Nephron progenitor cell (in vitro differentiated cells): ENCODE measurements at places on chromosomes 2 and 18.

DNA sequence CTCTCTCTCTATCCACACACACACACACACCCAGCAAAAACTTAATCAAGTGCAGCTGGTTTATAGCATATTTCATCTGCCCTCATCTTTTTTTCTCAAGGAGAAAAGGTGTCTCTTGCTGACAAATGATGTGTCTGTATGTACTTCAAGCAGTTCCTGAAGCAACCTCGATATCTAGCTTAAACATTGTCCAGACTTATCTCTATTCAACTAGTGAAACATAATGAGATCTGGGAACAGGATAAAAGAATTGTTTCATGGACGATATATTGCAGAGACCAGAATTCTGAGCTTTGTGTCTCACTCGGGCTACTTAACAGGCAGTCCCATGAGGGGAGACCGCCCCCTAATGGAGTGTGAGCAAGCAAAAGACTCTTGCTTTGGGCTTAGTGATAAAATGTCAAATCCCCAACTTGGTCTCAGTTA is 929.2 kb upstream of the SOX11 start:
- H3K4me1 ChIP-seq, result peaks cover 4% of the 10 kb centered on the region
- DNase-seq, result peak; percentile 56
- H3K27ac ChIP-seq, result no peak overlapping the region
- no peak overlapping the region for H3K4me3 ChIP-seq
- no peaks in the 10 kb centered on the region for H3K36me3 ChIP-seq

GRCh38 chr18:7722955-7723354 is 155.8 kb downstream of the PTPRM start:
- H3K27me3 ChIP-seq, result peaks cover 2% of the 10 kb centered on the region
- DNase-seq, result no peak
- peaks cover 17% of the 10 kb centered on the region for H3K4me1 ChIP-seq
- H3K36me3 ChIP-seq, result no peaks in the 10 kb centered on the region

GRCh38 chr2:3169106-3169870 is 208.3 kb downstream of the EIPR1 start:
- no peak for DNase-seq
- H3K27ac ChIP-seq, result peak overlapping the region; percentile 90
- no peaks in the 10 kb centered on the region for H3K27me3 ChIP-seq
- H3K4me1 ChIP-seq, result peaks cover 76% of the 10 kb centered on the region

DNA sequence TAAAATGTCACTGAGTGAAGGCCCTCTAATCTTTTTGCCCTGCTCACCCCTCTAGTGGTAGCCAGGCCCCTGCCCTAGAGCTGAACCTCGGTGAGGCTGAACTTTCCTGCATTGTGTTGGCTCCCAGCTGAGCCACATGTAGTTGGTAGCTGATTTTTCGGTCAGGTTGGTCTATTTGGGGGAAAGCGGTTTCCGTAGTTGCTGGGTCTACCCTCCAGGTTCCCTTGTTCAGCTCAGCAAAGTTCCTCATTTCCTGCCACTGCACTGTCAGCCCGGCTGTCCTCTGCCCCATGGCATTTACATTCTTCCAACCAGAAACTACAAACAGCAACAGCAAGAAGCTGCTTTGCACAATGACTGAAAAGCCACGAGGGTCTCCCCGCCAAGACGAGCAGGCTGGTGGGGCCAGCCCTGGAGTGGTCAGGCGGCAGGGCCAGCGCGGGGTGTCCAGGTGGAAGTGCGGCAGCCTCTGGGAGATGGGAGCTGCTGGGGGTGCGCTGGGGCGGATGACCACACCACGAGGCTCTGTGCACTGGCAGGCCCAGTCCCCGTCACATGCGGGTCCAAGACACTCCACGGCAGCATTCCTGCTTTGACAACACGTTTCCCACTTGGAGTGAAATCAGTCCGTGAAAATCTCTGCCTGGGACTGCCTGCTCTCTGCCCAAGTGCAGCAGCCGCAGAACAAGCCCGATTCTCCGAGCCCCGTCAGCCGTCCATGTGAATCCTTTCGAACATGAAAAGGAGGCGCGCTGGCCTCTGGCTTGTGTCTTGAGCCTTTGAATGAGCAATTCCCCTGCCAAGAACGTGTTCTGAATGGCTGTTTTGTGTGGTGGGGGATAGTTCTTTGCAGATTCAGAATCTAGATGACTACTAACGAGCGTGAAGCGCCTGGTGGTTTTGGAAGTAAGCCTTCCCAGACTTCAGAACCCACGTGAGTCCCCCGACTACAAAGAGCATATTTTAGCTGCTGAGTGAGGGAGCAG is 159.4 kb downstream of the ASB1 start:
- H3K4me3 ChIP-seq, result no peak overlapping the region
- DNase-seq, result no peak
- H3K27ac ChIP-seq, result no peak overlapping the region
- peaks cover 6% of the 10 kb centered on the region for H3K4me1 ChIP-seq

DNA sequence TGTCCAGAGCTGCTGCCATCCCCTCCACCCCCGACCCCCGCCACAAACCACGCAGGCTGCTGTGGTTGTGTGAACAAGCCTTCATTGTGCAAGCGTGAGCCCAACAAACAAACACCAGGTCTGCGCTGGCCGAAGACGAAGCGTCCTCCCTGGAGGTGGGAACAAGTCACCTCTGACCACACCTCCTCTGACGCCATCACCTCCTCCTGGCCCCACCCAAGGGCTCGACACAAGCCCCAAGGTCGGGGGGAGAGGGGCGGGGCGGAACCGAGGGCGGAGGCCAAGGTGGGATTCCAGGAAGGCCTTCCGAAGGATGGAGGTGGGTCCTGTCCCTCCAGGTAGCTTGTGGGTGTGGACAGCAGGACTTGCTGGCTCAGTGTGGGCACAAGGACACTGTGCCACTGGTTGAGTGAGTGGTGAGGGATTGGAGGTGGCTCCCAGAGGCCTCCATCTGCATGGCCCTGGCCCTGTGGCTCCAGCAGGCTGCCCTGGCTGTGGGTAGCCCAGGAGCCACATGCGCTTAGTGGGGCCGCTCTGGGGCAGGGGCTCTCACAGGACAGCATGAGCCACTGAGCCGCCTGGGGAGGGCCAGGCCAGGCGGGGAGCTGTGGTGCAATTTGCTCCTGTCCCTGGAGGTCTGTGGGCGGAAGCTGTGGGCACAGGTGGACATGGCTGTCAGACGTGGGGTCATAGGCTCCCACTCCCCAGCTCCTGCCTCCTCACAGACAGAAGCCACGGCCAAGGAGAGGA is 7.4 kb upstream of the GPR17 start:
- H3K4me1 ChIP-seq, result peaks cover 8% of the 10 kb centered on the region
- DNase-seq, result no peak
- peaks cover 7% of the 10 kb centered on the region for H3K27me3 ChIP-seq
- H3K36me3 ChIP-seq, result no peaks in the 10 kb centered on the region
- H3K4me3 ChIP-seq, result no peak overlapping the region
